AG09309 (cell line): ENCODE measurements at places on chromosomes 4 and X.
A peak's percentile ranks its signal among the peaks of the same experiment; 100 is the strongest.

GRCh38 chr4:165677081-165677480 is 196.0 kb upstream of the TLL1 start:
- no peak for DNase-seq

- peak; percentile 31 for DNase-seq
Measured at GRCh38 chr4:153594210-153594609, 89.9 kb upstream of the TLR2 start.

GRCh38 chr4:26622913-26623312 is 39.0 kb downstream of the TBC1D19 start:
- DNase-seq = no peak

- no peak for DNase-seq
Measured at GRCh38 chr4:61375301-61375700, 175.2 kb downstream of the ADGRL3 start.

GRCh38 chrX:141469469-141469868 is 115.1 kb downstream of the SPANXA1 start:
- DNase-seq = no peak

GRCh38 chr4:29983890-29984289 is 736.3 kb upstream of the PCDH7 start:
- DNase-seq = no peak

GRCh38 chrX:131746491-131746968 is 202.7 kb downstream of the OR13H1 start:
- no peak for DNase-seq

- no peak for DNase-seq
Measured at GRCh38 chr4:83320548-83320947, 14.1 kb downstream of the HPSE start.

DNA sequence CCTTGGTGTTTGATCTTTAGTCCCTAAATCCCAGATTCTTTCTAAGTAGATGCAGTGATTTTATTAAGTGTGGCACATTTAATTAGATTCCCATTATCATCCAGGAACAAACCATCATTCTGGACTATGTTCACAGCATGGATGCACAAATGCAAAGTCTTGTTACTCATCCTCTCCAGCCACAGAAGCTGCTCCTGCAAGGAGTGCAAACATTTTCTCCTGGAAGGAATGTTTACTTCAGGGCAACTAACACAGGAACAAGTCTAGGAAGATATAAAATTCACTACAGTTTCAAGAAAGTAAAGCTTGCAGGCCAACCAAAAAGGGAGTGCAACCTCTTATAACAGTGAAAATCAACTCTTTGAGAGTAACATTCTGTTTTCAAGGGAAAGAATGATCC is 106.0 kb downstream of the IQCM start:
- DNase-seq = no peak

DNA sequence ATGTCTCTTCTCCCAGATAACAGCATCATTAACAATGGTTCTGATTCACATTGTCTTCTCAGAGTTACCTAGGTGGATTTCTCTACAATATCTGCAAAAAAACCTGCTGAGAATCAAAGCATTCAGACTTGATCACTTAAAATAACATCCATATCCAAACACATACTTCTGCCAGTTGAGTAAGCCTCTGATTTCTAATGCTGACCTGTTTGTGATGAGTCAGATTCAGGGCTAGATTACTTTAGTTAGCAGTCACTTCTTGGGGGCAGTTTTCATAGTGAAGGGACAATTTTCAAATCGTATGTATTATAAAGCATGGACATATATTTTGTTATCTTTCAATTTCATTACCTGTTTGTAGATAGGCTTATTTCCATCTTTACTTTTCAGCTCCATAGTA is 35.5 kb downstream of the CCNI start:
- DNase-seq = no peak

DNA sequence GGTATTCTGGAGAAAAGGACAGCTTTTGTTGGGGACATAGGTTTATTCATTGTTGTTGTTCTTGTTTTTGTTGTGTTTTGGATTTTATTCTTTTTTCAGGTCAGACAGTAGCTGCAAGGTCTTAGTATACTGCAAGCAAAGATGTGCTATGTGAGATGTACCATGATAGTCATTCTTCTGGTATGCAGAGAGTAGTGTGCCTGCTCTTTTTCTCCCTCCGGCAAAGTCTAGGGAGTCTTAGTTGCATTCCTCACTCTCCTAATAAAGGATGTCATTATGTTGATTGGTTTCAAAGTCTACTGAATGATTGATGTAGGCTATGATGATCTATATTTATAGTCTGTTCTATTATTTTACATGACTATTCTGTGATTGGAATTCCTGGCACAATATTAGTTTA is 119.9 kb upstream of the POF1B start:
- no peak for DNase-seq

DNA sequence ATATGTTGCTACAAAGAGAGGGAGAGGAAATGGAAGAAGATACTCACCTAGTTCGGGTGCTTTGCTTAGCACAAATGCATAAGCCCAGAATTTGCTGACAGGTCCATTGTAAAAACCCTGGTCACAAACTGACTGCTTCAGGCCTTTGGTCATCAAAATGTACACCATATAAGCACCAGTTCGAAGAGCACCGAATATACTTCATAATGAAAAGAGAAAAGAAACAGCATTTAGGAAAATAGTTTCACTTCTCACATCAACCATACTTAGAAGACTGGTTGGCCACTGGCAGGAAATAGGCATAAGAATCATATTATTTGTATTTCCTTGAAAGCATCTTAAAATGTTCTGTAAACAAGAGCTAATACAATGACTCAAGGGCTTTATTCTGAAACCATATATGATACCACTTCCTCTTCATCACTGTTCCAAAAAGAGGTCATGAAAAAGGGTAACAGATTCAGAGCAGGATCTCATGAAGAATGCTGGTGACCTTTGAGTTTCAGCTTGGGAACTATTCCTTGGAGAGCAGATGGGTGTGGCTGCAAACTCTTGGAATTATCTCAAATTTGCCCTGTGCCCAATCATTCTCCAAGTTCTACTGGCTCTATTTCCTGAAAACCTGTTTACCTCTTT is 138.7 kb downstream of the ELOVL6 start:
- DNase-seq = no peak

GRCh38 chr4:137370679-137371078 is 161.6 kb downstream of the PCDH18 start:
- no peak for DNase-seq
